ENCODE measurements at places on chromosomes 1 and 21.
A peak's percentile ranks its signal among the peaks of the same experiment; 100 is the strongest.

DNA sequence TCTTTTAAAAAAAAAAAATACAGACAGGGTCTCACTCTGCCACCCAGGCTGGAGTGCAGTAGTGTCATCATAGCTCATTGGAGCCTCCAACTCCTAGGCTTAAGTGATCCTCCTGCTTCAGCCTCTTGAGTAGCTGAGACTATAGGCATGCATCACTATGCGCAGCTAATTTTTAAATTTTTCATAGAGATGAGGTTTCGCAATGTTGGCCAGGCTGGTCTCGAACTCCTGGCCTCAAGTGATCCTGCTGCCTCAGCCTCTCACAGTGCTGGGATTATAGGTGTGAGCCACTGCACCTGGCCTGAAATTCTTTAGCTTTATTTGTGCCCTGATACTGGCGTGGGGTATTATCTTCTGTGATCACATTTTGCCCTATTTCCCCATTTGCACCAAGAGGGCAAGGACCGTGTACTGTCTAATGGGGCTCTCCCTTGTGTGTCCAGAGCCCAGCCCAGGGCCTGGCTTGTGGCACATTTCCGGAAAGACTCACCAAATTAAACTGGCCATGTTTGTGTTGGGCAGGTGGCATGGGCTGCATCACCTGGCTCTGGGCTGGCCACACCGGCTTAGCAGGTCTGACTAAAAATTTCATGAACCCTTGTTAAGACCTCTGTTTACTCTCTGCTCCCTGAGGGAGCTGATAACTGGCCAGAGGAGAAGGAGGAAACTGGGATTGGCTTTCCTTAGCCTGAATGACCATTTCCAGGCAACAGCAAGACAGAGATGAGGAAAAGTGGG, 32.2 kb downstream of the TRIM62 start:
- DNase-seq = no peak

- DNase-seq = no peak
These were observed 37.3 kb upstream of the EDN2 start for GRCh38 chr1:41521766-41522165.

DNA sequence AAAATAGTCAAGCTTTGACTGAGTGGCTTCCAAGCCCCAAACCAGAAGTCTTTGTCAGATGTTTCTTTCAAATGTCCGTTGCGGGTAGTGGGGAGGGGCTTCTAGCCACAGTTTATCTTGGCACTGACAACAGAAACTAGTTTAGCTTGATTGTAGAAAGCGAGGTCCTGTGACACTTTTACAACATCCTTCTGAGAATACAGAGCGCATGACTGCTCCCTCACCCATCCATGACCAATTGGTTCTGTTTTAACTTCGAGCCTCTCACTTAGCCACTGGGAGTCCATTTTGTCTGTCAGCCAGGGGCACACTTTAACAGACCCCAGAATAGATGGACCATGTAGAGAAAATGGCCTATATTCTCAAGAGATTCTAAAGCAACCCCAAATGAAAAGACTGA, 199.2 kb upstream of the ST6GALNAC5 start:
- peak; percentile 2 for DNase-seq

DNA sequence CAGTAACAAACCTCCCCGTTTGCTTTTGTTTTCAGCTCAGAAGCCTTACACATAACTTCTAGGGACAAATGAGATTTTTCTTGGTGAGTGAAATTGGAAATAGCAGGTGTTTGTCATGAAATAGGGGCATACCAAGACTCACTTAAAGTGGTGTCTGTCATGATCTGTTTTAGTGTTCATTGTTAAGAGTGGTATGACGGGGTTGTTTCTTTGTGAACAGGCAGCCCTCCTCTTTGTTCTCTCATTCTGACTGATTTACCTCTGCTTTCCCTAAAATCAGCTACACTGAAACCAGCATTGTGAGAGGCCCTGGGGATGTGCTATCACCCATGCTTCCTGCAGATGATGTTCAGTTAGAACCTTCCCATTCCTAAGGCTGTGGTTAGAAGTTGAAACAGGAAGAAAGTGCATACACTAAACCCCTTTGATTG, 2.5 kb upstream of the ERO1B start:
- DNase-seq = no peak

DNA sequence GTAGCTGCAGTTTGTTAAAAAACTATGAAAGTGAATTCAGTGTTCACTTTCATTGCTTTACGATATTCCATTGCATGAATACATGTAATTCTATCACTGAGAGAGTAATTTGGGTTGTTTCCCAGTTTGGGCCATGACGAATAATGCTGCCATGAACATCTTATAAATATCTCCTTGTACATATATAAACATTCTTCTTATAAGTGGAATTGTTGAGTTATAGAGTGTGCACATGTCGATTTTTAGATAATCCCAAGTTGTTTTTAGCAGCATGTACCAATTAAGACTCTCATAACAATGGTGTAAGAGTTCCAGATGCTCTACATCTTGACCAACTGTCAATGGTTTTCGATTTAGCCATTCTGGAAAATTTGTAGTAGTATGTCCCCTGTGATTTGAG, 40.9 kb downstream of the ALG6 start:
- no peak for DNase-seq

GRCh38 chr1:29832471-29832870, 596.1 kb downstream of the PTPRU start:
- no peak for DNase-seq

- DNase-seq = peak; percentile 57
These were observed 5.4 kb upstream of the NTNG1 start for GRCh38 chr1:107135463-107135862.

DNA sequence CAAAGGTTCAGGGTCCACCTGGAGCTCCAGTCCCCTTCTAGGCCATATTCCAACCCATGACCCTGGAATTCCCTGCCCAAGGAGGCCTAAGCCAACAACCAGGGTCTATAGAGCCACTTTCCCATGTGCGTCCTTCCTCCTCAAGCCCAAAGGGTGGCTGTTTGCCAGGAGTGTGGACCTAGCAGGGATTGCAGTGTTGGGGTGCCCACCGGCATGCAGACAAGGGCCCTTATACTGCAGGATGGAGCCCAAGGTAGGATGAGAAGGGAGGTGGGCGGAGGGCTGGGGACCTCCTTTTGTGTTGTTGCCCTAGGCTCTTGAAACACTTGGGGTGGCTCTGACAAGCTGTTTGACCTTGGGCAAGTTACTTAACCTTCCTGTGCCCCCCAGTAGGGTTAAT, 19.7 kb upstream of the ADGRB2 start:
- no peak for DNase-seq

DNA sequence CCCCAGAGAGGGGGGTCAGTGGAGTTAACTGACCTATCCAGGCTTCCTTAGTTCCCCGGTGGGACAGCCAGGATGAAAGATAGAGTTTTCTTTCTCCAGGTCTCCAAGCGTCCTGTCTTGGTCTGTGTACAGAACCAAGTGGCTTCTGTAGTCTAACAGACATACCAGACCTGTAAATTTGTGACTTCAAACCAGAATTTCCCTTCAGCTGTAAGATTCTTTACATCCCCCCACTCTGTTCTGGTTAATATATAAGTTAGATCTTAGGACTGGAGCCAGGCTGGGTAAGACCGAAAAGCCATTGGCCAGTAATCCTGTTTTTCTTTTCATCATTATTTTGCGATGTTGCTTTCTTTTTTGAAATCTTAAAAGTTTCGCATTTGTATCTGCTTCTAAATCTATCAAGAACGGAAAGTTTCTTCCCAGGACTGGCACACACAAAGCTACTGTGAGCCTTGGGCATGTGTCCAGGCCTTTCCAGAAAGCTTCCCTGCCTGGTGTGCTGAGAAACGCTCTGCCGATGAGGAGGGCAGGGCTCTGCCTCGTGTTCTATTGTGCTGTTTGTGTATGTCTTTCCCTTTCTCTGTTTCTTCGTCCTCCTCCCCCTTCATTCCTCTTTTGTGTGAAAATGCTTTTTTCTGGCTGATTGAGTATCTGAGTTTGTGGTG, 72.3 kb downstream of the RGL1 start:
- DNase-seq = peak; percentile 58

- peak; percentile 79 for DNase-seq
These were observed 18.3 kb downstream of the YARS1 start for GRCh38 chr1:32798679-32799416.

- peak; percentile 46 for DNase-seq
These were observed 255.9 kb downstream of the FAF1 start for GRCh38 chr1:50704126-50704525.

DNA sequence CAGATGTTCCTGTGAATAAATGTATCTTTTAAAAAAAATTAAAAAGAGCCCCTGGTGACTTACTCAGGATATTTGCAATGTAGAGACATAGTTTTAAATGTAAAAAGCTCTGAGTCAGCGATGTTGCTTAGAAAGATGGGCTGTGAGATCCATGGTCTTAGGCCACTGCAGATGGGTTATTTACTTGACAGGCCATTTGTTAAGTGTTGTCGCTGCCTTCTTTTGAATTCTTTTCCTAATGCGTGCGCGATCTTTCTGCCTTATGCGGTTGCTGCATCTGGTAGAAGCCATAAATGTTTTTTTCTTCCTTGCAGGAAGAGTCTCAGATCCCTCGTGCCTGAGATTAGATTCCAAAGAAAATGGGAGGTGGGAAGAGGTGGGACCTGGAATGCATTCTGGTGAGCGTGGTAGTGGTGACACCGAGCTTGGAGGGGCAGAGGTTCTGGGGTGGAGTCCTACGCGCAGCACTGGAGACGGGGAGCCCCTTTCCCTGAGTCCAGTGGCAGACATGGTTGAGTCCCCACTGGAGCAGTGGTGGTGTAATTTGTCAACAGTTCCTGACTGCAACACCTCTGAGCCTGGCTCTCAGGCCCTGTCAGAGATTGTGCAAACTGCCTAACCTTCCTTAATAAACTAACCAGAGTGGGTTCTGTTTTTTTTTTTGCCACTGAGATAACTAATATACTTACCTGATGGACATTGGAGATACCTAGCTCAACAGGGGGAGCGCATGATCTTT, 197.2 kb downstream of the HHAT start:
- DNase-seq = no peak

DNA sequence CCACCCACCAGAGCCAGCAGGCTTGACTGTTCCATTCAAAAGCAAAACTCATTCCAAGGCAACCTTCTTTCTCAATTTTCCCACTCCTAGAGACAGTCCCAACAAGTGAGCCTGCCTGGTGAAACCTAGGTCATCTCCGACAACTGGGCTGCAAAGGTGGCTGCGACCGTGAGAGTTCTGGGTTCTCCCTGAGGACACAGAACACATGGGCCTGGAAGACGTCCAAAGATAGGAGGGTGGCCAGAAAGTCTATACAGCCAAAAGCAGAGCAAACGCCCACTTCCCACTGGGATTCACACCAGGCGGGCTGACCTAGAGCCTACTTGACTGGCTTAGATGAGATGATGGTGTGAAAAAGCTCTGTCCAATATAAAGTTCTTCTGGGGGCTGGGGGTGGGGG, 90.2 kb upstream of the GRIK3 start:
- DNase-seq = no peak

- DNase-seq = no peak
These were observed 13.9 kb downstream of the PHTF1 start for GRCh38 chr1:113745425-113745824.

- no peak for DNase-seq
These were observed 3.9 kb downstream of the EFCAB14 start for GRCh38 chr1:46714976-46715375.
